ENCODE measurements at places on chromosomes 1 and 21.

GRCh38 chr1:26067432-26067911, at the start of gene TRIM63:
TSS of gene TRIM63 (minus strand) at chr1:26067630. CDS start at chr1:26067494, 136 bp downstream.
- DNase-seq: peak; percentile 33

DNA sequence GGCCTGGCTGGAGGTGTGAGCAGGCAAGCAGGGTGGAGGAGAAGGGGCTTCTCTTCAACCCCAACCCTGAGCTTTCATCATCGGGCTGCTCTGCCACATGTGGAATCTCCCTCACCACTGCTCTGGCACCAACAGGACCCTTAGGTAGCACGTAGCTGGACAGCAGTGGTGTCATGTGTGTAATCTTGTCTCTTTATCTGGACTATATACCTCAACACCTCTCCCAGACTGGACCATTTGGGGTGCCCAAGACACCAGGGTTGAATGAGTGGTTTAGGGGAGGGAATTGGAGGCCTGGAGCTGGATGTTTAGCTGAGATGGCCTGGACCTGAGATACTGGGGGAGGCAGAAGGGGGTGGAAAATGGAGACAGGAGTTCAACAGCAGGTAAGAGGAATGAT, 63.0 kb downstream of the UBE2T start:
- no peak for DNase-seq

- DNase-seq: peak; percentile 59
Measured at GRCh38 chr1:221327954-221328353, 413.9 kb downstream of the DUSP10 start.

DNA sequence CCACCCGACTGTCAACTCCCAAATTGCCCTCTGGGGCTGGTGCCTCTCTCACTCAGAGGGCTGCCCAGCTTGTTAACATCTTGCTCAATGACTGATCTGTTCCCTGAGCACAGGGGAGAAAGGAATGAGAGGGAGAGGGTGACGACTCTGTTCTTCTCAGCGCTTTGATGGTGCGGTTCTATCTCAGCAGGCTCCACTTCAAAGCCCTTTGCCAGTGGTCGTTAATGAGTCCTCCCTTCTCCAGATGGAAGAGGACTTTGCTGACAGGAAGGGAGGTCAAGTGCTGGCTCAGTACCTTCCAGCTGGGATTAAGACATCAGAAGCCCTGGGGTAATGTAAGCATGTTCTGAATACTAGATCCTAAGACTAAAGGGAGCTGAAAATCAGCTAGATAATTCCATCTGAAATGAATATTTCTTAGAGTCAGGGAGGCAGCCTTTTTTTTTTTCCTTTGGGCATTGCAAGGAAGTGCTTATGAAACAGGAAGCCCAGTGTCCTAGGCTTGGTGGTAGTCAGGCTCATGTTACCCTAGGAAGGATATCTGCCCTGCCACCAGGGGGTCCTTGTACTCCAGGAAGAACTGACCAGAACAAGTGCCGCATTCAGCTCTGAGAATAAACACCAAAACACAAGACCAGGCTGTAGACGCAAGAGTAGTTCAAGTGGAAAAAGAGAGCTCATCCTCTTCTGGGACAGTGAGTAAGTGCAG, 4.7 kb downstream of the FMOD start:
- no peak for DNase-seq

DNA sequence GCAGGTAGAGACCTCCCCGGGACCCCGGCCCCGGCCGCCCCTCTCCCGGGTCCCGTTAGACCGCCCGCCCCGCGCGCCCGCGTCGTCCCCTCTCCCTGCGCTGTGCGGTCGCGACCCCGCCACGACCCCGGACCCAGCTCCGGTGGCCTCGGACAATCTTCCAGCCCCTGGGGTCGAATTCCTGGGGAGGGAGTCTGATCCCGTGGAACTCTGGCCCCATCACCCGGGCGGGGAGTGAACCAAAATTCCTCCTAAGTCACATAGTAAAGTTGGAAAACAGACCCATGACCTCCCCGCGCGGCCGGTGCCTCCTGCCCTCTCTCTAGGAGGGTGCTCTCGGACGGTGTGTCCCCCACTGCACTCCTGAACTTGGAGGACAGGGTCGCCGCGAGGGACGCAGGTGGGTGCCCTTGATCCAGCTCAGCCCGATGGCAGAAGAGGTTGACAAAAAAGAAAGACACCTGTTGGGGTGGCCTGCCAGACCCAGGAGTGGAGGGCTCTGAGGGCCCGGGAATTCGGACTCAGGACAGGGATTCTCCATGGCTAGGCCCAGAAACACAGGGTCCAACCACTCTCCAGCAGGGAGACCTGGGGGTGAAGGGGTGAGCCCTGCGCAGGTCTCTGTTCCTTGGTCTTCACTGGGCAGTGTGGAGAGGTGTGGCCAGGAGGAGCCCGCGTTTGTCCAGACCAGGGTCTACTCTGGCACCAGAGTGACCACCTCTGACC, 451 bp downstream of the ADAMTSL4 start:
- no peak for DNase-seq

DNA sequence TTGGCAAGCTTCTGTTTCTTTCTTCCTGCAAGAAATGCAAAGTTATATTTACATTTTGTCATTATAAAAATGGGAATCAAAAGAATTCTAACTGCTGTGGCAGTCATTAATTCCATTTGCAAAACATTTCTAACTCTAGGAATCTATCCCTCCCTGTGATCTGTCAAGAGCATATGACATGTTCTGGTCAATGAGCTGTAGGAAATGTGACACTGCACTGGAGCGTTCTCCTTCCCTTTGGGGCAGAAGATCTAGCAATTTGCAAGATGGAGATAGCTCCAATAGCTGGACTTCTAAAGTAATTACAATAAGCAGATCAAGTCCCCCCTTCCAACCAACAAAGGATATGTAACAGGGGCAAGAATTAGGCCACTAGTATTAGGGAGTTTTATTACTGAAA, 6.3 kb downstream of the TOMM20 start:
- no peak for DNase-seq

DNA sequence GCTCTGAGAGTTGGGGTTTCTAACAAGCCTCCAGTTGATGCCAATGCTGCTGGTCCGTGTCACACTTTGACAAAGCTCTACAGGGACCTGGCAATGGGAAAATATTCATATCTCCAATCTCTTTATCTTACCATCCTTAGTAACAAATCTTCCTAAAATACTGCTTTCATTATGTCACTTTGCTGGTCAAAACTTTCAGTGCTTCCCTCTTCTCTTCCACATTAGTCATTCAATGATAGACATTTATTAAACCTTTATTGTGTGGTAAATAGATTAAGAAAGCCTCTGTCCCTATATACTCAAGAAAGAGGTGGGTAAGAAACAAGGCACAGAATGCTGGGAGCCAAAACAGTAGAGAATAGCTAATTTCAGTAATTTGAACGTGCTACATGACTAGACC, 79.3 kb downstream of the SLC44A5 start:
- DNase-seq: no peak

DNA sequence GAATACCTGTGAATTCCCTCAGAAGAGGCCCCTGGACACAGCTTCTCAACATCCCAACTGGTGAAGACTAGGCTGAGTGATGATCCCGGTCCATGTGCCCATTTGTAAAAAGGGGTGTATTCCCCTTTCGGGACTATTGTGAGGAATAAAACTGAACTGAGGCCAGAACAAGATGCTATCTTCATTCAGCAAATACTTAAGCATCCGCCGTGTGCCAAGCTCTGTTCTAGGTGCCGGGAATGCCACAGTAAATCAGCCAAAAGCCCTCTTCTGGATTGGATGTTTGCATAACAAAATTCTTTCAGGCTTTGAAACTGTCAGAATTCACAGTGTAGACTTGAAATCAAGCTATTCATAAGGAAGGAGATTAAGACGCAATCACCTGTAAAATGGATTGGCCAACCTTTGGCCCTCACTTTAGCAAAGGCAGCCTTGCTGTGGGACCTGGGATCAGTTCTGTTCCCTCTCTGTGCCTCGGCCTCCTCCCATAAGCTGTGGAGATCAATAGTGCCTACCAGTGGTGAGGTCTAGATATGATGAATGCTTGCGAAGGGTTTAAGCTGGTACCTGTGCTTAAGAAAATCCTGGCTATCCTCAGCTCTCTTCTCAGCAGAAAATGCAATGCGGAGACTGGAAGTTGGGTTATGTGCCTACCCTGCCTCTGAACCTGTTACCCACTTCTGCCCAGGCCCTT, 1.8 kb downstream of the ALPL start:
- no peak for DNase-seq

DNA sequence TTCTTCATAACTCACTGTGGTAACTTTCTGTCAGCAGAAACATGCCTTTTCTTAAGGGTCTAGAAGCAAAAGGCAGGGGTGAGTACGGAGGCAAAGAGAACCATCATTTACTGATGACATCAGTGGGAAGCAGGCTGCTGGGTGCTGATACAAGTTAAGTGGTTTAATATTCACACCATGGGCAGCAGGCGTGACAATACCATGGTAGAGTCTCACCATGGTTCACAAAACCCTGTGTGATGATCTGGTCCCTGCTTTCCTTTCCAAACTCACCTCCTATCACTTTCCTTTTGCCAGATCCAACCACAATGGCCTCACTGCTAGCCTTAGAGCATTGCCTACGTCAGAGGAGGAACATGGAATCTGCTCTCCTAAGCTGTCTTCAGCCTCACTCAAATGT, 8.7 kb downstream of the MAB21L3 start:
- no peak for DNase-seq

DNA sequence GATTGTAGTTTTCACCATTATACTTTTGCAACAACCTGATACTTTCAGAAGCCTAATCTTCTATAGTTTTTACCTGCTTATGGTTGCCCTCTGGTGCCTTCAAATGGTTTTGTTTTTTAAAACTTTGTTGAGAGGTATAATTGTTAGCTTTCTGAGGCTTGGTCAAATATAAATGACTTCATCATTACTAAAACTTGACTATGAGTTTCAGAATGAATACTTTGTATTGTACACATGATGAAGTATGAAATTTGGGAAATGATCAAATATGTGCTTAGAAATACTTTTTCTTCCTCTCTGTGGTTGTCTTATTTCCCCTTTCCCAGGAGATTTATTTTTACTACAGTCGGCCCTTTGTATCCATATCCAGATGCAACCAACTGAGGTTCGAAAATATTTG, 151.8 kb upstream of the B3GALT2 start:
- DNase-seq: no peak

All from retinal pigment epithelial cell (primary cell).